ENCODE measurements at places on chromosomes 11 and 22.

DNA sequence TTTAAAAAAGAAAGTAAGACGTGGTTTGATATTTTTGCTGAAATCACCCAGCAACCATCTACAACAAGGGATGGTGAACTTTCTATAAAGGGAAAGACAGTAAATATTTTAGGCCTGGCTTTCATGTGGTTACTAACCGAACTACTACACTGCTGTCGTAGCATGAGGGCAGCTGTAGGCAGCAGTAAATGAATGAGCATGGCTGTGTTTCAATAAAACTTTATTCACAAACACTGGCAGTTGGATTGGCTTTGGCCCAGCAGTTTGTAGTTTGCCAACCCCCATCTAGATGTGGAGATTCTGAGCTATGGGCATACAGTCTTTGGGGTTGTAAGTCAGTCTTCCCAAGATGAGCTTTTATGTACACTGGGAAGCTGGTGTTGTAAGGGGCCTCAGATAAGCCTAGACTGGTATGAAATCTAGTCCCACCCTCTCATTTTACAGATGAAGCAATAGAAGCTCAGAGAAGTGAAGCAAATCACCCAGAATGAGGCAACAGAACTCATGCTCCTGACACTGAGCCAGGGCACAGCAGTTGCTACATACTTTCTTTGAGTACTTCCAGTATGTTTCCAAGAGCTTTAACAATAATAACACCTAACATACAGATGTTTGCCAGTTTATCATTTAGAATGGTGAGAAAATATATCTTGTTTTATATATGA is 204.4 kb downstream of the ADAMTS15 start:
- DNase-seq, result no peak

- no peak for DNase-seq
These were observed 756.8 kb downstream of the NTM start for GRCh38 chr11:132126973-132127899.

GRCh38 chr11:94550513-94550912 is 6.8 kb downstream of the FUT4 start:
- DNase-seq, result no peak

DNA sequence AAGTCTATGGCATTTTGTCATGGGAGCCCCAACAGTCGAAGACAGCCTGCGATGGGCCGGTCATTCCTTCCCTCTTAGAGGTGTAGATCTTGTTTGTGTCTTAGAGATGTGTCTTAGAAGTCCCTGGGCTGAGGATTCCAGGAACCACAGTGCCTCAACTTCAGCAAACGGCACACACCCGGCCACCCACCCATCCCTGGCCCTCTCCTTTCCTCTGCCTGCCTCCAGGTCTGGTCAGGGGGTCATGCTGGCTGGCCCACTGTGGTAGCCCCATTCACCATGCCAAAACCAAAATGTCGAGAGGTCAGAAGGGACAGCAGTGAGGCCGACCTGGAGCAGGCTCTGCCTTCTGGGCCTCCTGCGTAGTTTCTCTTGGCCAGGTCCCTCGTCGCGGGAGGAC is 857.9 kb downstream of the TBC1D22A start:
- DNase-seq, result no peak

DNA sequence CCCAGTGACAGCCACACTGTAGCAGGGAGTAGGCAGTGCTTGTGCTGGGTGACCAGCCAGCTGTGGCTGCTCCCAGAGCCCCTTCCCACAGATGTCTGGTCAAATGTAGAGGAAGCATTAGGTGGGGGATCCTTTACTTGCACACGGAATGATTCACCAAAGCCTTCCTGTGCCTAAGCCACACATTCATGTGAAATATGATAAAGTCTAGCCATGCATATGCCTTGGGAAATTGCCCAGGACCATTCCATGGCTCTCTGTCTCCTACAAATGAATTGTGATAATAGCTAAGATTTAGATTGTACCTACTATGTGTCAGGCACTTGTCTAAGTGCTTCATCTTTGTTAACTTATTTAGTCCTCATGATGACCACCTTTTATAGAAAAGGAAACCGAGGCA is 217.5 kb upstream of the E2F8 start:
- no peak for DNase-seq

DNA sequence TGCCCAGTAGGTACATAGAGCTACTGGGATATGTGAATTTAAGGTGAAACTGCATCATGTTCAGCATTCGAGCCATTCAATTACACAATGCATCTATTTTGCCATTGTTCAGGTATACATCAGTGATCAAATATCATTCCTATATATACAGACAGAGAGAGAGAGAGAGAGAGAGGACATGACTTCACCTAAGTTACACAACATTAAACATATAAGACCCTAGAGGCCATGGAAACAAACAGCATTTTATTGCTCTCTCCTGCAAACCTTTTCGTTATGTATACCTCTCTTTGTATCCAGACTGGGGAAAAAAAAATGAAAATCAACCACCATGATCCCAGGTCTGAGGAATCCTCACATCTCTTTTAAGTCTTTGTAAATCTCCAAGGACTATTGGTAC is 1829.1 kb downstream of the LRRC4C start:
- DNase-seq, result no peak

GRCh38 chr11:119460097-119460496 is 37.1 kb upstream of the THY1 start:
- no peak for DNase-seq
